MV-4-11 (cell line): ENCODE measurements at places on chromosomes 5 and 9.

DNA sequence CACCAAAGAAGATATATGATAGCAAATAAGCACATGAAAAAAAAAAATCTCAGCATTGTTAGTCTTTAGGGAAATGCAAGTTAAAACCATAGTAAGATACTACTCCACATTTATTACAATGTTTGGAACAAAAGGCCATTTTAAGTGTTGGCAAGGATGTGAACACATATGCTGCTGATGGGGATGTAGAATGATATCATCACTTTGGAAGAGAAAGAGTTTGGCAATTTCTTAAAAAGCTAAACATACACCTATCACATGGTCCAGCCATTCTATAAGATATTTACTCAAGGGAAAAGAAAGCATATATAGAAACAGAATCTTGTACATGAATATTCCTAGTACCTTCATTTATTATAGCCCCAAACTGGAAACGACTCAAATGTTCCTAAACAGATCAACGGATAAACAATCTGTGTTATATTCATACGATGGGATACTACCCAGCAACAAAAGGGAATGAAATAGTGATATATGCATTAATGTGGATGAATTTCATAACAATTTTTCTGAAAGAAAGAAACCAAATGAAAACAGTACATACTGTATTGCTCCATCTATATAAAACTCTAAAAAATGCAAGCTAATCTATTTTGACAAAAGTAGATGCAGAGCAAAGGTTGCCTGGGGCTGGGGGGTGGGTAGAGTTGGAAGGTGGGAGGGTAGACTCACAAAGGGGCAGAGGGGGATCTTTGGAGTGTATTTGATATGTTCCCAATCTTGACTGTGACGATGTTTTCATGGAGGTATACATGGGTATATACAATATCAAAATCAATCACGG is 45.7 kb upstream of the SMAD5 start:
- DNase-seq: no peak

DNA sequence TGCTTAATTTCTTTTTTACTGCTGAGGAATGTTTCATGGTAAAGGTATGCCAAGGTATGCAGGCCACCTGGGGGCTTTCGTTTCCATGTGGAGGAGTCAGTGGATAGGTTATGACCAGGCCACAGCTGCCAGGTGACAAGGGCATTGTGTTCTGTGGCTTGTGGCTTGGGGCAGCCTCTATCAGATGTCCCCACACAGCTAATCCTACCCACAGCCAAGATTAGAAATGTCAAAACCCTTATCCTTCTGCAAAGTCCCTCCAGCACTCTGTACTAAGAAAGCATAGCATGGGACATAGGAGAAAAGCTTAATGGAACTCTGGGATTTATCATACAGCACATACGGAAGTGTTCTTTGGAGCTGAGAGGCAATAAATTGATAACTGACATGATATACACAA is 171.2 kb upstream of the S1PR3 start:
- peak; percentile 66 for DNase-seq

GRCh38 chr5:126954981-126955380 is 75.4 kb downstream of the MARCHF3 start:
- DNase-seq: no peak

DNA sequence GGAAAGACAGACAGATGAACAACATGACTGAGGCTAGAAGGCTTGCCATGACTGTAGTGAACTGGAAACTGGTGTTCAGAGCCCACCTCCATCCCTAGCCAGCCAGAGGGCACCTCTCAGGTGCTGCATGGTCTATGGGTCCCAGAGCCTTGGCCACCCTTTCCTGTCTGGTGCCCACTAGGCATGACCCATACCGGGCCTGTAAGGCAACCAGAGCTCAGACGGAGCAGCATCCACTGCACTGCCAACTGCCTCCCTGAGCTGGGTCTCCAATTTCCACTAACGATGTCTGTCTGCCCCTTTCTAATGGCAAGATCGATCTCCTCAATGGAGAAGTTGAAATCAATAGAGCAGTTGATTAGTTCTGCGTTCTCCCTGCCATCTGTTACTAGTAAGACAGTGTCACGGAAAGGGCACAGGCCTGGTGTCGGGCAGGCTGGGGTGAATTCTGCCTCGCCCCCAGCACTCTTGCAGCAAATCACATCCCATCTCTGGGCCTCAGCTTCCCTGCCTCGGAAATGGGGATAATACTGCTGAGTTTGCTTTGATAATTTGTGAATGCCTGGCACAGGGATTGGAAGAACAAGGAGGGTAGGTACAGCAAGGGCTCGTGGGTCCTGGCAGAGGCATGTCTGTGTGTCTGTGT is 172.3 kb upstream of the MVB12B start:
- DNase-seq: no peak

DNA sequence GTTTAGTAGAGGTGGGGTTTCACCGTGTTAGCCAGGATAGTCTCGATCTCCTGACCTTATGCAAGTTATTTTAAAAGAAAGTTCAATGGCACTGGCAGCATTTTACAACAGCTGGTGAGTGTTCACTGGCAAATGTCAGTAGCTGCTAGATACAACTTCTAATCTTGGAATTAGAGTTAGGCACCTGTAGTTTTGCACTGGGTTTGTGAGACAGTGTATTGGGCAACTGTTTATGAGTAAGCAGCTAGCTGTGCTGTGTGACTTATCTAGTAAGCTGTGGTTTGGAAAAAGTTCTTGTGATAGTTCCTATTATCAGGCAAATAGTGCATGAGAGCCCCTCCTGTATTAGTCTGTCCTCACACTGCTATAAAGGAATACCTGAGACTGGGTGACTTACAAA is 61.5 kb downstream of the UBE2QL1 start:
- peak; percentile 75 for DNase-seq

GRCh38 chr9:81377320-81377719 is 312.0 kb downstream of the TLE1 start:
- DNase-seq: no peak

GRCh38 chr5:127084656-127085055 is 11.4 kb upstream of the C5orf63 start:
- DNase-seq: peak; percentile 76

DNA sequence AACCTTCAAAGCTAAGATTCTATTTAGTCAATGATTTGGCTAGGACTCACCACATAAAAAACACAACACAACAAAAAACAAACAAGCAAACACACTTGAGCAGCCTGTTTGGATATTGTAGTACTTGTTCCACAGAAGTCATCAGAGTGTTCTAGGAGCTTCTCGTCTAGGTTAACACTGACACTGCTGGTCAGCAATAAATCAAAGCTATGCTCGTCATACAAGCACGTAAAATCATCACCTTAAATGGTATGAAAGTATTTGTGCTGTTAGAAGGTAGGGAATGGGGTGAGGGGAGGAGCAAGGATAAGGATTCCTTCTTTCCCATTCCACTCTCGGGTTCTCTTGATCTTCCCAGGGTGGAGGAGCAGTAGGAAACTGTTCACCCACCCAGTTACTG is 88.0 kb downstream of the ARL15 start:
- no peak for DNase-seq

GRCh38 chr5:61010467-61011454 is 65.8 kb downstream of the NDUFAF2 start:
- DNase-seq: no peak
